Activated CD4-positive, alpha-beta T cell treated with anti-CD3 and anti-CD28 coated beads, Interleukin-10, Interleukin-2, amounts not matched to agents 100 ng/mL and 50 ng/mL, durations not matched to agents 16 hours and 8 hours (primary cell): ENCODE measurements at places on chromosomes 6 and 20.
A peak's percentile ranks its signal among the peaks of the same experiment; 100 is the strongest.

- DNase-seq = no peak
Observed at GRCh38 chr6:167762259-167762962, 64.3 kb upstream of the AFDN start.

- DNase-seq = no peak
Observed at GRCh38 chr6:129675669-129676472, 34.1 kb downstream of the ARHGAP18 start.

- DNase-seq = no peak
Observed at GRCh38 chr20:11426948-11427347, 490.7 kb upstream of the BTBD3 start.

DNA sequence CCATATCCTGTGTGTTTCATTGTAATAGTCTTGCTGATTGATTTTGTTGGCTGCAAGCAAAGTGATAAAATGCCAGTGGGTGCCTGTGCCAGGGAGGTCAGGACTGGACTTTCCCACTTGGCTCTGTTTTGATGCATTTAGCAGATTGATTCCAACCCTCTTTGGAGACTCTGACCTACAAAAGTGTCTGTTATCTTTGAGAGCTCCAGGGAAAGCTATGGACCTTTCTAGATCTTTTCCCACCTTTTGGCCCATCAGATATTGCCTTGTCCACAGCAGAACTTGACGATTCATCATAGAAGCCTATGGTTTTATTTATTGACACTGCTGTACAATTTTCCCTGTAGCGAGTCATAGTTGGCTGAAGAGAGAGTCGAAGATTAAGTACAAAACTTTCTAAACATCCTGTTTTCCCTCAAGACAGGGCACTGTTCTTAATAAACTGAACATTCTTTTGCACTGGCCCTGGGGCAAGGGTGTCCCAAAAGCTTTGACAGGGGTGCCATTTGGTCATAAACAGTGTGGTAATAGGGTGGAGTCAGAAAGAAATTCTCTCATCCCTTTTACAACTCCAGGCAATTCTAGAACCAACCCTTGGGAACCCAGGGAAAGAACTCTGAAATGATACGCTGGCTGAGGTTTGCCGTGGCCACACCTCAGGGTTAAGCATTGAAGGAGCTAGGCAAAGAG is 53.7 kb downstream of the E2F3 start:
- no peak for DNase-seq

- no peak for DNase-seq
Observed at GRCh38 chr6:125236536-125237327, 65.0 kb downstream of the HDDC2 start.

DNA sequence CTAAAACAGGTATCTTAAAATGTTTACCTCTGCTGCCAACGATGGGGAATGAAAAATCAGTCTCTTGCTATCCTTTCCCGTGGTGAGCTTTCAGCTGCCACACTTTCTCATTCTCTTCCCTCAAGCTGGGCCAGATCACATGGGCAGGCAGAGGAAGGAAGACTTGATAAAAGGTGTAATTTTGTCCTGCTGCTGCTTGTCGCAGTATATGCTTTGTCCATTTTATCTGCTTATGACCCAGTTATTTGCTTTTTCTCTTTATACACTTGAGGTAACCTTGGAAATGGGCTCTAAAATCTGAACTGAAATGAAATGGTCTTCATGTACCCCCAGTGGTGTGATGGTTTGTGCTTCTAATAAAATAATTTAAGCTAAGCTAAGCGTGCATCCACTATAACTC is 695.9 kb upstream of the FLRT3 start:
- no peak for DNase-seq

DNA sequence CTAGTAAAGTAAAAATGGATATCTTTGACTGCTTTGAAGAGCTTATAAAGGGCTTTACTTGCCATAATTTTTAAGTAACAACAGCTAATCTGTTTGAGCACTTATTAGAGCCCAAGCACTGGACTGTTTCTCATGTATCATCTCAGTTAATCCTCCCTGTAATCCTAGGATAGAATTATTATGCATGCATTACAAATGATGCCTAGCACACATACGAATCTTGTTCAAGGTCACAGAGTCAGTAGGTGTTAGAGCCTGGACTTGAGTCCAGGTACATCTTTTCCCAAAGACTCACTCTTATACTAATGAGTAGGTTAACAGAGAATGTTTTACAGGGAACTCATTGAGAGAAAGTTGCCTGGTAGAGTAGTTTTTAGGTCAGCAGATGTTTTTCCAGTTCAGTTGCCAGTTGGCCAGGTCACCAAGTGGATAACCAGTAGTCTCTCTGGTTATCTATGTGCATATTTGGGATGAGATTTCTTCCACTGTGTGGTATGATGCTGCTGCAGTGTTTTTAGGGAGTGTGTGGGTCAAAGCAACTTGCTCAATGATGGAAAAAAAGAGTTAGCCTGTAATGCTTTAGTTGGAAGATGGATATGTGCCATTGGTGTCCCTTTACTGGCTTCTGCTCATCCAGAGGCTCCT is 32.3 kb upstream of the LAMA4 start:
- DNase-seq = no peak

- DNase-seq = no peak
Observed at GRCh38 chr20:47659904-47660601, 125.2 kb downstream of the SULF2 start.

DNA sequence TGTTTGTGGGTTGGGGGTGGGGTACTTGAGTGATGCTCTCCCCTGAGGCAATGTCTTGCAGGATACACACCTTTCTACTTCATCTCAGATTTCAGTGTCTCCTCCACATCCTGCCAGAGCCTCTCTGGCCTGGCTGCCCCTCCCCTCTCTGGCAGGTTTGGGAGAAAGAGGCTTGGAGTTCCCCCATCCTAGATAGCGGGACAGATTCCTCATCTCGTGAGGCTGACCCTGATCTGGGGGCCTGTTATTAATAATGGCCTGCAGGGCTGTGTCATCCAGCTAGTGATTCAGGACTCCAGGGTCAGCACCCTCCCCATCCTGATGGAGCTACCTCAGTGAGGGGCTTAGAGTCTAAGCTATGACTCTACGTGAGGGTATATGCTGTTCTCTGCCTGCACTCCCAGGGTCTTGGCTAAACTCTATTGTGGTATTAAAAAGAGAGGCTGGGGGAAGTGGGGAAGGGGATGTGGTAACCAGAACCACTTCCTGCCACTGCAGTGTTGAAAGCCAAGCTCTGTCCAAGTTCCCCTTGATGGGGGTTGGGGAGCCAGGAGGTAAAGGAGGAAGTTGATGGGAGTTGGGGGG is 3.7 kb upstream of the MMP9 start:
- DNase-seq = peak; percentile 63

GRCh38 chr6:31560697-31561058 is 11.4 kb upstream of the LTA start:
- no peak for DNase-seq

DNA sequence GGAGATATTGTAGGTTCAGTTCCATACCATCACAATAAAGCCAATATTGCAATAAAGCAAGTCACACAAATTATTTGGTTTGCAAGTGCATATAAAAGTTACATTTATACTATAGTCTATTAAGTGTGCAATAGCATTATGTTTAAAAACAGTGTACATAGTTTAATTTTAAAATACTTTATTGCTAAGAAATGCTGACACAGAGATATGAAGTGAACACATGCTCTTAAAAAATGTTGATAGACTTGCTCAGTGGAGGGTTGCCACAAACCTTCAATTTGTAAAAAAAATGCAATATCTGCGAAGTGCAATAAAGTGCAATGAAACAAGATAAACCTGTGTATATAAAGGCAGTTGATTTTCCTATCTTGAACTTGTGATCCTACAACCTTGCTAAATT is 161.5 kb downstream of the PRDM13 start:
- no peak for DNase-seq
